Fibroblast of lung (primary cell): ENCODE measurements at places on chromosomes 13 and 19. TPM values are rescaled to one million over a fixed set of nuclear protein-coding genes. Genes with fewer than 3 reads are reported as not detected.
A peak's percentile ranks its signal among the peaks of the same experiment; 100 is the strongest.

GRCh38 chr19:48445256-48445605, 552 bp upstream of the GRWD1 start:
- H3K27ac ChIP-seq, result peak overlapping the region; percentile 92
- peaks cover 7% of the 10 kb centered on the region for H3K4me1 ChIP-seq
- peaks cover 10% of the 10 kb centered on the region for H3K36me3 ChIP-seq
- DNase-seq, result peak; percentile 93
- H3K27me3 ChIP-seq, result peaks cover 11% of the 10 kb centered on the region

DNA sequence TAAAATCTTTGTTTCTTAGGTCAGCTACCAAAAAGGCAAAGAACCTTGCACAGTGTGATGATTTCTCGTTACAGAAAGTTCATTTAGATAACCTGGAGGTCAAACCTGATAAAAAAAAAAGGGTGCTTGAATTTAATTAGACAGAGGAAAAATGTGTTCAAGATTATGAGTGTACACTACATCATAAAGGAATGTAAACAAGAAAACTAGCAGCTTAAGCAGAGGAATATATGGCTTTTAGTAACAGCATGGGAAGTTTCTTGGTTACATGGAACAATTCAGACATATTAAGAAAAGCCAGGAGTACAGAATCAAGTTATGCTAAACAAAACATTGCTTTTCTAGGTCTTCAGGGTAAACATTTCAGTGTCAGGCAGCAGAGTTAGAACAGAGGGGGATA, 32.9 kb downstream of the ING1 start:
- DNase-seq, result peak; percentile 25
- H3K36me3 ChIP-seq, result no peaks in the 10 kb centered on the region
- no peak overlapping the region for H3K27ac ChIP-seq
- no peaks in the 10 kb centered on the region for H3K4me1 ChIP-seq
- H3K4me3 ChIP-seq, result no peak overlapping the region
- H3K27me3 ChIP-seq, result no peaks in the 10 kb centered on the region

Gene ICAM5
- 1.8 and 2.5 TPM in 2 replicates for total RNA-seq

GRCh38 chr19:11054200-11054599, 35.1 kb upstream of the LDLR start:
- H3K27ac ChIP-seq, result no peak overlapping the region
- H3K4me3 ChIP-seq, result no peak overlapping the region
- H3K27me3 ChIP-seq, result no peaks in the 10 kb centered on the region
- no peaks in the 10 kb centered on the region for H3K4me1 ChIP-seq
- peaks cover 13% of the 10 kb centered on the region for H3K36me3 ChIP-seq
- no peak for DNase-seq

Gene CD177
- total RNA-seq, result under 0.01 and 0.33 TPM in 2 replicates

DNA sequence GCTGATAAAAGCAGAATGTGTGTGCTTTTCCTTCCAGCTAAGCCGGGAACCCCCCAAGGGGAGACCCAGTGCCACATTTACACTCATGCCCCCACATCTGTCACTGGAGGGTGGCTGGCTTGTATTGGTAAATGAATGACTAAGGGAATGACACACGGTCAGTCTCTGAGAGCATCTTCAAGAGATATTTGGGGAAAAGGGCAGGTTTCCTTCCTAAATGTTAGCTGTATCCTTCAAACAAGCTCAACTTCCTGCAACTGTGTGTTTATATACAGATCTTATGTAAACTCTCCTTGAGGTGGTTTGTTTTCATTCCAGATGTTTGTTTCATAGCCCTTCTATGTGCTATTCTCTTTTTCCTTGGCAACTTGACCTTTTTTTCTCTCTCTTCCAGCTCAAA, 192.6 kb downstream of the COL4A1 start:
- no peaks in the 10 kb centered on the region for H3K36me3 ChIP-seq
- DNase-seq, result no peak
- H3K4me1 ChIP-seq, result peaks cover 17% of the 10 kb centered on the region

Gene TMC4
- total RNA-seq, result 0.26 and 0.33 TPM in 2 replicates

DNA sequence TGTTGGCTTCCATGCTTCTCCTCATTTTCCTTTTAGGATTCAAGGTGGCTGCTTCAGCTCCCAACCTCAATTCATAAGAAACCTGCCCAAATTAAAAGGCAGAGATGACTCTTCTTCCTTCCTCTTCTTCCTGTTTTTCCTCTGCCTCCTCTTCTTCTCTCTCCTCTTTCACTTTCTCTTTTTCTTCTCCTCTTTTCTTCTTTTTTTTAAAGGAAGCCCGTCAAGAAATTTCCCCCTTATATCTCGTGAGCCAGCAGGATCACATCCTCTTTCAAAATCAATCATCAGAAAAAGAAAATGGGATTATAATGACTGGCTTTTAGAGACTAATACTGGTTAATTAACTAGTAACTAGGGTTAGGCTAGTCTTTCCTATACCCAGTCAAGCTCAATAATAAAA, 220.3 kb downstream of the NBEA start:
- H3K27me3 ChIP-seq, result no peaks in the 10 kb centered on the region
- H3K4me1 ChIP-seq, result no peaks in the 10 kb centered on the region
- H3K36me3 ChIP-seq, result no peaks in the 10 kb centered on the region
- no peak overlapping the region for H3K27ac ChIP-seq
